ENCODE measurements at places on chromosomes 2 and 18.

DNA sequence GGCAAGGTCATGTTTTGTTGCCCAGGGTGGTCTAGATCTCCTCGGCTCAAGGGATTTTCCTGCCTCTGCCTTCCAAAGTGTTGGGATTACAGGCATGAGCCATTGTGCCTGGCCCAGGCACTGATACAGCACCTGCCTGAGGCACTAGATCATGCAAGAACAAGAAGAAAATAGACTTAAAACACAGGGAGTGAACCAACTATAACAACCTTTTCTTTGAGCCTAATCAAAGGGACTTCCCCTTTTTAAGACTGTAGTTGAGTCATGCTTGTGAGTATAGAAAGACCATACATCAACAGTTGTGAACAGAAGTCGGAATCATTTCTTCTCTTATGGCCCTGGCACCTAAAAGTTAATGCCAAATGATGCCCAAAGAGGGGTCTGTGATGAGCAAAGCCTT is 47.9 kb upstream of the MAPRE2 start:
- no peak for DNase-seq

DNA sequence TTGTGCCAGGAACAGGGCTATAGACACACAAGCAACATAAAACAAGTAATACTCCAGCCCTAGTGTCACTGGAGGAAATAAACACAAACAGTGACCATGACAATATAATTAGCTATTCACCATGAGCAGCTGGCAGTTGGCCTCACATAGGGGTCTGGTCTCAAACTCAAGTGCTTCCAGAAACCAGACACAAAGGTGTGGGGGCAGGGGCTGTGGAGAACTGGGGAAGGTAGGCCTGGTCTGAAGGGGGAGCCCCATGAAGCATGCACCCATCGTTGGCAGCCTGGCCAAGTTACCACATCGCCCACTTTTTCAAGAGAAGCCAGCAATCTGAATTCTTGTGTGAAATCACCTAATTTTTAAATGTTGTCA is 49.5 kb upstream of the SP3 start:
- no peak for DNase-seq

DNA sequence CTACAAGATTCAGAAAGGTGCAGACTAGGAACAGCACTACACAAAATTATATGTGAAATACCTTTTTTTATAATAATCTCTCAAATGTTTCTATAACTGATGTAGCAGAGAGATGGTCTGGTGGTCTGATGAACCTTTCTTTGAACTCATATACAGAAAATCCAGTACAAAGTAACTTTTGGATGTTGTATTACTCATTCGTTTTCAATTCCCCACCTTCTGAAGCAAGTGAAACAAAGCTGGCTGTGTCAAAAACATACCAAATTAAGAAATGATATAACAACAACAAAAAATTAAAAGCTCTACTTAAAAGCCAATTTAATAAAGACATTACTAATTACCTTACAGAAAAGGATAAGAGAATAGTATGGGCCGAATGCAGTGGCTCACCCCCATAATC is 38.7 kb downstream of the MEMO1 start:
- no peak for DNase-seq

- DNase-seq, result no peak
Measured at GRCh38 chr2:37472959-37473358, 128.5 kb downstream of the QPCT start.

GRCh38 chr18:3903337-3903736 is 453.4 kb downstream of the TGIF1 start:
- DNase-seq, result no peak

Measured in hematopoietic multipotent progenitor cell treated with erythropoietin and hydrocortisone succinate and interleukin-3 and kit ligand, for 17 days (in vitro differentiated cells).